Coronary artery (tissue), 2 donors: ENCODE measurements at places on chromosomes 16 and 17.
A peak's percentile ranks its signal among the peaks of the same experiment; 100 is the strongest.

DNA sequence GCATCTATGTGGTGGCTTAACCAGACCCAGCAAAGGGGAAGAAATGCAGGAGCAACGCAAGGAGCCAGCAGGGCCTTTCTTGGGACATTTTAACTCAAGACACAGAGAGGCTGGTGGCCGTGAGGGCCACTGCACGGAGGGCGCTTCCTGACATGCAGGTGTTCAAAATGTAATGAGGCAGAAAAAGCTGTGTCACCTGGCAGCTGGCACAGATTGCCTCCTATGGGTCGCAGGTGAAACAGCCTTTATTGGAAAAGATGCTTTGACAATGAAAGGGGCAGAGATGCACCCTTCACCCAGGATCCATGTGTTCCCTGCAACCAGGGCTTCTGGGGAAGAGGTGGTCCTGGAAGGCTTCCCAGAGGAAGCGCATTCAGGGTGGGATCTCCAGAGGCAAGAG, 219.3 kb downstream of the XYLT1 start:
- no peak for DNase-seq

GRCh38 chr17:40602445-40603443, 37.5 kb upstream of the CCR7 start:
- no peak for DNase-seq

DNA sequence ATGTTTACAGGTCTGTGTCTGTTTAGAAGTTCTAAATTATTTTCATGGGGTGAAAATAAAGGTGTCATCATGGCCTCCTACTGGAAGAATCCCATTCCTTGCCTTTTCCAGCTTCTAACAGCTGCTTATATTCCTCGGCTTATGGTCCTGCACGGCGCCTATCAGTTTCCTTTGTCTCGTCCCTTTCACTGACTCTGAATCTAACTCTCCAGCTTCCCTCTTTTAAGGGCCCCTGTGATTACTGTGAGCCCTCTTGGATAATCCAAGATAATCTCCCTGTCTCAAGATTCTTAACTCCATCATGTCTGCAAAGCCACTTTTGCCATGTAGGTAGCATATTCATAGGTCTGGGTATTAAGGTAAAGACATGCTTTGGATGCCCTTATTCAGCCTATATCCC, 441.0 kb upstream of the ERCC4 start:
- no peak for DNase-seq

- no peak for DNase-seq
Measured at GRCh38 chr17:46780003-46780373, 38.5 kb downstream of the WNT3 start.

- DNase-seq, result no peak
Measured at GRCh38 chr16:25298165-25298872, 40.7 kb upstream of the ZKSCAN2 start.

- DNase-seq, result no peak
Measured at GRCh38 chr16:30786936-30787612, at the start of gene ZNF629. Gene ZNF629 (minus strand): TSS chr16:30787205. CDS start chr16:30784482, 2,723 bp downstream.

- DNase-seq, result no peak
Measured at GRCh38 chr17:49393491-49394255, 21.0 kb downstream of the PHB1 start.

GRCh38 chr16:7332611-7333010, at the start of gene RBFOX1:
Gene RBFOX1 (plus strand): TSS chr16:7332845.
- DNase-seq, result no peak

- no peak for DNase-seq
Measured at GRCh38 chr17:38598536-38598935, 7.2 kb downstream of the SRCIN1 start.

- no peak for DNase-seq
Measured at GRCh38 chr16:22007509-22008214, at the start of gene MOSMO. Gene MOSMO (plus strand): TSS chr16:22008111. CDS start chr16:22008302, 191 bp downstream.

- DNase-seq, result no peak
Measured at GRCh38 chr16:88939972-88940861, 36.8 kb downstream of the CBFA2T3 start.

DNA sequence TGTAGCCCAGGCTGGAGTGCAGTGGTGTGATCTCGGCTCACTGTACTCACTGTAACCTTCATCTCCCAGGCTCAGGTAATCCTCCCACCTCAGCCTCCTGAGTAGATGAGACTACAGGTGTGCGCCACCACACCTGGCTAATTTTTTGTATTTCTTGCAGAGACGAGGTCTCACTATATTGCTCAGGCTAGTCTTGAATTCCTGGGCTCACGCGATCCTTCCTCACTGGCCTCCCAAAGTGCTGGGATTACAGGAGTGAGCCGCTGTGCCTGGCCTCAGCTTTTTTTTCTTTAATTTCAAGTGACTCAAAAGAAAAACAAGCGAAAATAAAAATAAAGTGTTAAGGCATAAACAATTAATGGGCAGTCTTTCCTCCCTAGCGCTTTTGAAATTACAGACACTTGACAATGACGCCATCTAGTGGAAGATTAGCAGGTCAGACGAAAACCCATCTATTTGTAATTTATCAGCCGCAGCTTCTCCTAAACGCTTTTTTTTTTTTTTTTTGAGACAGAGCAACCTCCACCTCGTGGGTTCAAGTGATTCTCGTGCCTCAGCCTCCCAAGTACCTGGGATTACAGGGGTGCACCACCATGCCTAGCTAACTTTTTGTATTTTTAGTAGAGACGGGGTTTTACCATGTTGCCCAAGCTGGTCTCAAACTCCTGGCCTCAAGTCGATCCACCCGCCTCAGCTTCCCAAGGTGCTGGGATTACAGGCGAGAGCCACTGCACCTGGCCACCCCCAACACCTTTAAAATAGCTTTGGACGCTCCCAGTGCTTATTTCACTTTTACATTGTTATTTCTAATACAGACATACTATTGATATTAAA, 28.1 kb upstream of the PECAM1 start:
- no peak for DNase-seq

DNA sequence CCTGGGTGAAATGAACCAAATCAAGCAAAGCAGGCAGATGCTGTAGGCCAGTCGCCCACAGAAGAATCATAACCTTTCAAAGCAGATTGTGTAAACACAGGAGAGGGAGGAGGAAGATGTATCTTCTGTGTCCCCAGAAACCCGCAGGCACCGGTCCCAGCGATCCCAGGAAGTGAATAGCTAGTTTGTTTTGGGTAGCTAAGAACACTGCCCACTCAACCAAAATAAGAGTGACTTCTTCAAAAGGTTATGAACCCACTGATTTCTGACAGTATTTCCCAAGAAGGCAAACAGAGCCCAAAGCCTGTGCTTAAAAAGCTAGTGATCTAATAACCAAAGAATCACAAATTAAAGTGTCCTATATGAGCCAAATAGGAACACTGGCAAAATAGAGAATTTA, 67.8 kb downstream of the GRIN2A start:
- peak; percentile 22 for DNase-seq

DNA sequence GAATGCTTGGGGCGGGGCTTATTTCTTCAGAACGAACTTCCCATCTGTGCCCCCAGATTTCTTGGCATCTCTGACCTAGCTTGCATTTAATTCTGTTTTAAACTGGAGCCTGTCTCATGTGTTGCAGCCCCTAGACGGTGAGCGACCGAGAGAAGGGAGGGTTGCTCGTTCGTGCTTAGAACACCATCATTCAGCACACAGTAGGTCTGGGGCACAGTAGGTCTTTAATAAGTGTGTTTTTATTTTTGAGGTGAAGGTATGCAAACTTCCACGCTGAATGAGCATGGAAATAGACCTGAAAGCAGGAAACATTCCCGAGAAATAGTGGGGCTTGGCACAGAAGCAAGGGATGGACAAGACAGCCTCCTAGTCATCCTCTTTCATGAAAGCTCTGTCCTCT, 57.0 kb upstream of the TAC4 start:
- no peak for DNase-seq

DNA sequence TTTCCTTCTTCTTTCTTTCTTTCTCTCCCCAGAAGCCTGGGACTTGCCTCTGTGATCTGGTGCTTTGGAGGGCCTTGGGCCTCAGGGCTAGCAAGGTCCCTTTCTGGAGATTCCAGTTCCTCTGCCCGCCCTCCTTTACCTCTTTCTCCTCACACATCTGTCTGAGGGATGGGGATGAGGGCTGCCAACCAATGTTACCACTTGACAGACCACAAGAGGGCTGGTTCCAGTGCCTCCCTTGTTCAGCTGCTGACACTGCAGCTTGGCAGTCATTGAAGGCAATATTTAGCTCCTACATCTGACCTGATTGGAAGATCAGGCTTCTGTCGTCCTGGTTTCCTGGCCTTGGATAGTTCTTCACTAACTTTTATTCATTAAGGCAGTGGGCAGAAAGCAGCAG, 3.6 kb upstream of the ZNF652 start:
- DNase-seq, result no peak

- DNase-seq, result no peak
Measured at GRCh38 chr16:60646631-60647030, 1389.6 kb downstream of the CDH8 start.
